ENCODE measurements at places on chromosomes 3 and 15.

DNA sequence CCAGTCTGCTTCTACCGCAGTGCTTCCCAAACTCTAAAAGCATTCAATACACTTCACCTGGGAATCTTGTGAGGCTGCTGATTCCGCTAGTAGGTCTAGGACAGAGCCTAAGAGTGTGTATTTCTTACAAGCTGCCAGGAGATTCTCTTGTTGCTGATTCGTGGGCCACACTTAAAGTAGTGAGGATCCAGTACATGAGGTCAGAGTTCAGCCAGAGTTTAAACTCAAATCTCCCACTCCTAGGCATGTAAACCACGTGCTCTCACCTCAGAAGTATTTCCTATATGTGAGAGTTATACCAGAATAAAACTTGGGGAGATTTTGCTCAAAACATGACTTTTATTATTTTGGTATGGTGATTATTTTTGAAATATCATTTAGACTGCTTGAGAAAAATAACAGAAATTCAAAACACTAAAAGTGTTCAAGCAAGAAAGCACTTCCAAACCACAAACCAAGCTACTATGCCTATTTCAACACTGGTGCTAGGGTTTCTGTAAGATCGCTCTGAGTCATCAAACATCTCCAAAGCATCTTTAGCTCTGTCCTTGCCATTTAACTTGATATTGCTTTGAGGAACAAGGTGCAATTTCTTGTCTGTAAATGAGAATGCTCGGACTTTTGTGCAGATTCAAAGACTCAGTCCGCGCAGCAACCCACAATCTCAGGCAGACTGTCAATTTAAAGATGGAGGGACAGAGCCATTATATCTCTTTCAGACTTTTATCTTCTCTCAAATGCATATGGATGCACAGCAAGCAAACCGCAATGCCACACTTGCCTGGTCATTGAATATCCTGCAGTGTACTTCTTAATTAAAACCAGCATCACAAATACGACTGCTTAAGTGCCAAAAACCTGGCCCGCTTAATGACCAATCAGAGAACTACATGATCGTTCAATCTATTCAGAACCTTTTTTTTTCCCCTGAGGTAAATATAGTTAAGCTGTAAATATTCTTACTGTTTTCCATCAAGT, 59.8 kb downstream of the AGTR1 start:
- DNase-seq: no peak

GRCh38 chr3:65033576-65033975, 345.8 kb upstream of the ADAMTS9 start:
- no peak for DNase-seq

GRCh38 chr3:192727032-192727847, at the start of gene FGF12:
FGF12 (minus strand) TSS chr3:192727541.
- DNase-seq: peak; percentile 69

DNA sequence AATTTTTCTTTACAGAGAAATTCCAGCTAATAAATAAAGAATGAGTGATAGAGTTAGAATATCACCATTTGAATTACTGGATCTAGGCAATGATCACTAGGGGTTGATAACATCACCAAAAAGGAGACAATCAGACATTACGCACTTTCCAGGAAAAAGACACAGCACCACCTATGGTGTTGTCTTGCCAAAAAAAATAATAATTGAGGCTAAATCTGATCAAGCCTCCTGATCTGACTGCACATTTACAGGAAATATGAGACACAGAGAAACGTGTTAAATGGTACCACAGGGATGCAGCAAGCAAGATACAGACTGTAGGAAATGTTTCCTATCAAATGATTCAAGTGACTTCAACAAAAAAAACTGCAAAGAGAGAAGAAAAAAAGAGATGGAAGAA, 92.8 kb downstream of the EOMES start:
- no peak for DNase-seq

DNA sequence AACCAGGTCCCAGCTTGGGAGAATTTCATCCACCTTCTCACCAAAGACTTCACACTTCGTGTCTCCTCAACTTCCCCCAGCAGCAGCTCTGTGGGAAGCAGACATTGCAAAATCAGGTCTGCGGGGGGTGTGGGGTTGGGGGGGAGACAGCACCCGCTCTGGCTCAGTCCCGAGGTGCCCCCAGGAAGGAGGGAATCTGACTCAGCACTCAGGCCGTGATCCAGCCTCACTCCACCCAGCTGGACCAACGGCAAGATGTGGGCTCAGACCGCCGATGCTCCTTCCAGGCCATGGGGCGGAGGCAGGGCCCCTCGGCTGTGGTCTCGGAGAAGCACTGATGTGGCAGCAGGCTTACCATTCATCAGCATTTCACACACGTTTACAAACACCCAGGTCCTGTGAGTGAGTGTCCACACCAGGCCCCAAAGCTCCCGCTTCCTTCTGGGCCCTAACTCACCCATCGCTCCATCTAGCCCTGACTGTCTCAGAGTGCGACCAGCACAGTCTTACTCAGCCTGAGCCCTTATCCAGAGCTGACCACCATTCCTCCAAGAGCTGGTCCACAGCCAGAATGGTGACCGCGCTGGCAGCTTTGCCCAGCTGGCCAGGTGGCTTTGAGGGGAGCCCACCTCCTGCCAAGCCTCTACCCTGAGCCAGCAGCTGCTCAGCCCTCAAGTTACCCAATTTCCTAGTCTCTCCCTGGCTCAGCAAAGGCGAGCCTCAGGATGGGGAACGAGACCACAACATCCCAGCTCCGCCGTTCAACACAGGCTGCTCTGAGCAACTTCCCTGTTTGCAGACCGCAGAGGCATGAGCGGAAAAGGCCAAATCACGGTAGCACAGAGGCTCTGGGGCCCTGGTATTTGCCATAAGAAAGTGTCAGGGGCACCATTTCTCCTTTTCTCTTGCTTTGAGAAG, 3.3 kb downstream of the STAB1 start:
- peak; percentile 83 for DNase-seq

DNA sequence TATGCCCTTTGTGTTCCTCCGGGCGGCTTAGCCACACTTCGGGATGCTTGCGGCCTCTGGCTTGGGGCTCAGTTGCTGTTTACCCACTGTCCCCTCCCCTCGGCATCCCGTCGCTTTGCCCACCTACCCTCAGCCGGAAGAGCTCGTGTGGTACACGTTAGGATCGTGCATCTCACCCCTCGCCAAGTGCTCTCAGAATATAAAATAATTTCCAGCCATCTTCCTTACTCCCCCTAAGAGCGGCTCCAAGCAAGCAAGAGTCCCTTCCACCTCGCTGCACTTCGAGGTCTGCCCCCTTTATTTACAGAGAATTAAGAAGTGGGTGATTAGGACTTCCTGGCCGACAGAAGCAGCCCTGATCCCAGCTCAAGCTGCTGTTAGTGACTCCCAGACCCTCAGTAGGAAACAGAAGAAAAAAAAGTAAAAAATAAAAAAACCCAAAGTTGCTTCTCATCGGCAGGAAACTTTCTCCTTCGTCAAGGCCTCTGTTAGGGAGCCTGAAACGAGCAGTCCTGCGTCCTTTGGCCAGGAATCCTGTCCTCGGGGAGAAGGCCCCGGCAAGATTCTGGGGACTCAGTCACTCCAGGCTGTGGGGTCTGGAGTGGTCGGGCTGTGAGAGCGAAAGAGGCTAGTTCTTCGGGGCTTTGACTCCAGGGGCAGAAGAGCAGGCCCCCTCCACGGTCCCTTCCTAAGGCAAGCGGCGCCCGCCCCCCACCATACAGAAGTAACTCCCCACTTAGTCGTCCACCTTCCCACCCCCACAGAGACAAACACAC, 3.0 kb downstream of the MEIS2 start:
- no peak for DNase-seq

- DNase-seq: no peak
These were observed 406.3 kb downstream of the SOX2 start for GRCh38 chr3:182118066-182118465.

DNA sequence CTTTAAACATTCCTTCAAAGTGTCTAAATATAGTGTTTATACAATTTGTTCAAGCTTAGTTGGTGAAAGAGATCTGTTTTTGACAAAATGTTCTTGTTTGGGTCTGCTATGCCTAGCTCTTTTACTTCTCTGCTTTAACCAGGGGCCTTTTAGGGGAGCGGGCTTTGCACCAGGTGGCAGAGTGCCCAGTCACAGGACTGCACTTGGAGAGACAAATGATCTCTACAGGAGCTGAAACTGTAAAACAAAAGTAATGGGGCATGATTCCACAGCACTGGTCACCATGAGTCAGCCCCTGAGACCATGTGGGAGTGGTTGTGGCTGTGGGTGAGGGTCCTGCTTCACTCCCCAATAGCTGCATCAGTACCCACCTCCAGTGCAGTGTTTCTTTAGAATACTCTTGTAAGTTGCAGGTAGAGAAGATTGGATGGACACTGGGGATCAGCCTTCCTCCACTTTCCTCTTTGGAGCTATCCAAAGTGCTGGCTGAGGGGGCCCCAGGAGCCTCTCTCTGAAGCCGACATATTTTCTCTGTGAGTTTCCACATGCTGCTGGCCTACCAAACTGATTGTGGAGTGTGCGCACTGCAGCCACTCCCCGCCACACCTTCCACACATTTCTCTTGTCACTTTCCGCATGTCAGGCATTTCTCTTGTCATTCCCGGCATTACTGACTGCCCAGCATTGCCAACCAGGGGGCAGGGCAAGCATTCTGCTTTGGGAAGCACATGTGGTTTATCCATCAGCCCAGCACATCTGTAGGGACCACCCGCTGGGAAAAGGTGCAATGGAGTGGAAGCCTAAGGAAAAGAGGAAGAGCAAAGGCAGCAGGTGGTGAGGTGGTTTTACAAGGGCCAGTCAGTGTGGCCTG, 110.0 kb downstream of the EPHB1 start:
- DNase-seq: peak; percentile 73

GRCh38 chr15:26504009-26504408, 268.9 kb downstream of the GABRB3 start:
- DNase-seq: no peak

GRCh38 chr15:70014860-70015490, 82.7 kb downstream of the TLE3 start:
- DNase-seq: no peak

DNA sequence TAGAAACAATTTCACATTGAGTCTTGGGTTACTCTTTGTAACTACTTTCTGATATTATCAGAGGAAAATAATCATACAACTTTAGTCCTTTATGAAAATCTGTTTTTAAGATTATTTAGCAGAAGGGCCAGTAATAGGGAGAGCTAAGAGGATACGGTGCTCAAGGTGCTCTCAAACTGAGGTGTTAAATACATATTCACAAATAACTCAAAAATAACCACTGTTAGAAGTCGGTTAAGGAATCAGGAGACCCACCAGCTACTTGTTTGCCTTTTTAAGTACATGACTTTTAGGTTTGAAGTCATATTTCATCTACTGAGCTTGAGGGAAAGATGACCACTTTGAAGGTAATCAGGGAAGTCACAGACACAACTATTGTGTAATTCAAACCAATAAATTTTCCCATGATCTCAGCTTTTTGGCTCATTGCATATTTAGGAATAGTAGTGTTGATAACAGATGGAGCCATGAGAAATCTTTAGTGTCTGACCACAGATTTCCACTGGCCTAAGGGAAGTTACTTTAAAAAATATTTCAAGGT, 1.4 kb upstream of the RSRC1 start:
- no peak for DNase-seq

- no peak for DNase-seq
These were observed 4.7 kb downstream of the SELENOS start for GRCh38 chr15:101272584-101272983.

DNA sequence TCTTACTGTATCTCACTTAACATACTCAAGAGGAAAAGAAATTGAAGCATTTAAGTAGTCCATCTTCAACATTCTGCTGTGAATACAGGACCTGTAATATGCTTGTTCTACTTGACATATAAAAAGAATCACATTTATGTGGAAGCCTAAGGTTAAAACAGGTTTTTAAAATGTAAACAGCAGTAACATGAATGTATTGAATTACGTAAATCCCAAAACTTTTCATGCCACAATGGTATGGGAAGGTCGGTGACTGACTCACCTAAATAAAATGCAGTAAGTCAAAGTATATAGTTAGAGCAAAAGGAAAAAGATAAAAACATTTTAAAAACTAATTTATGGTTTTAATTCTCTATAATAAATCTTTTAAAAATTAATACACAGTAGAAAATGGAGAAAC, 115.7 kb upstream of the TJP1 start:
- no peak for DNase-seq
